Germinal center (tissue), 1 donor: ENCODE measurements at places on chromosomes 4 and X.
A peak's percentile ranks its signal among the peaks of the same experiment; 100 is the strongest.

DNA sequence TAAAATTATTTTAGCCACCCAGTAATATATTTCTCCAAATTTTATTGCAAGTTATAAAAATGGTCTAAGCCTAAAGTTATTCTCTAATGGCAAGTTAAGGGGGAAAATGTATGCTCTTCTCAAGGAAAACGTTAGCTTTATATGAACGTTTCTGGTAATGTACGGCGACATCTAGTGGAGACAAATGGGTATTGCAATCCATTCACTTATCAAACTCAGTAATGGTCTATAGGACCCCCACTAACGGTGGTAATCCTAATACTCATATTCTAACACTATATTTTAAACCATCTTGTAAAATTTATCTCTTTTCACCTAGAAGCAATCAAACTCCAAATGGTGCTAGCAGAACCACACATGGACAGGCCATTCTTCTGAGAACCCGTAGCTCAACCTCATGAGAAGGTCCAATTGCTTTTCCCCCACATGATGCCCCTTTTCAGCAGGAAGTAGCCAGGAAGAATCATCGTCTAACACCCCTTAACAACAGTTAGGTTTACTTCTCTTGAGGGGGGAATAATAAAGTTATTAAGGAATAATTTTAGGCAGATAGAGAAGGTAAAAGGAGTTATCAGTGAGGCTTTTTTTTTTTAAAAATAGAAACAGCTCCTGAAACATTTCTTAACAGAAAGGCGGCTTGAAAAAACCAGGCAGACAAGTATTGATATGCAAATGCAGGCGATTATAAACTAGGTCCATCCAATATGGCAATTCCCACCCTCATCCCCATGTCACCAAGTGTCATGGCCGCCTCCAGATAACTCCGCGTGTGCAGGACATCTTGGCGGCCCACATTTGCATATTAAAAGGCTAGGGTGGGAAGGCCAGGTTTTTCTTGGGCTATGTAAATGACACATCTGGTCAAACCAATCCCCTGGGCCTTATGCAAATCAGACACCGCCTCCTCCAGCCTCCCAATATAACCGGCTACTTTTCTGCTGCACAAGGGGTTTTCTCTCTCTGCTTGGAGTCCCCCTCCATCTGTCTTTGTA is 35.0 kb downstream of the NUDT11 start:
- DNase-seq: peak; percentile 4

- DNase-seq: no peak
These were observed 13.1 kb upstream of the CCKAR start for GRCh38 chr4:26503427-26503826.

GRCh38 chr4:39047681-39048080 is 14.4 kb upstream of the KLHL5 start:
- no peak for DNase-seq

DNA sequence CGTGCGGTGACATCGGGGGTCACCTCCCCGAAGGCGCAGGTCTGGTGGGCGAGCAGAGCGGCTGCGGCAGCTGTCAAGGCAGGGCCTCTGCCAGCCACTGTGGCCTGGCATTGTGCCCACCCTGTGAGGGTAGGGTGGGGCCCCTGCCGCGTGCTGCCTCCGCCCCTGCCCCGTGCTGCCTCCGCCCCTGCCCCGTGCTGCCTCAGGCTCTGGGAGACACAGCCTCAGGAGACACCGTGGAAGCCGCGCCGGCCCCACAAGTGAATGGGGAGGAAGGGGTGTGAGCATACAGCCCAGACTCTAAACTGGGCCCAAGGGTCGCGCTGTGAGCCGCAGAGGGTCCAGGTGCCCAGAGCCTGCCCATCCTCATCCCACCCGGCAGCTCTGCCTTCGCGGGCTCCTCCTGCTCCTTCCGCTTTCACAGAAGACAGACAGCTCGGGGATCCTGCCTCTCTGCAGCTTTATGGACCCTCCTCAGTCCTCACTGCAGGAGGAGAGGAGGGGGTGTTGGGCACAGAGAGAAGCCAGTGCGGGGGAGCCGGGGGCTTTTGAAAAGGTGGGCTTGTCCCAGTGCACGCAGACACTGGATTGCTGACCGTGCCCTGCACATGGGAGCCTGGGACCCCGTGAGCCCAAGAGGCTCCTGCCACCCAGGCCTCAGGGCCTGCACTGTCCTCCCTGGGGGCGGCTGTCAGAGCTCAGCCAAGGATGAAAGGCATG is 27.4 kb downstream of the PCGF3 start:
- no peak for DNase-seq
